ENCODE measurements at places on chromosomes 4 and X. TPM values are rescaled to one million over a fixed set of nuclear protein-coding genes. Genes with fewer than 3 reads are reported as not detected.

Gene DRP2
- total RNA-seq: 0.23 TPM

DNA sequence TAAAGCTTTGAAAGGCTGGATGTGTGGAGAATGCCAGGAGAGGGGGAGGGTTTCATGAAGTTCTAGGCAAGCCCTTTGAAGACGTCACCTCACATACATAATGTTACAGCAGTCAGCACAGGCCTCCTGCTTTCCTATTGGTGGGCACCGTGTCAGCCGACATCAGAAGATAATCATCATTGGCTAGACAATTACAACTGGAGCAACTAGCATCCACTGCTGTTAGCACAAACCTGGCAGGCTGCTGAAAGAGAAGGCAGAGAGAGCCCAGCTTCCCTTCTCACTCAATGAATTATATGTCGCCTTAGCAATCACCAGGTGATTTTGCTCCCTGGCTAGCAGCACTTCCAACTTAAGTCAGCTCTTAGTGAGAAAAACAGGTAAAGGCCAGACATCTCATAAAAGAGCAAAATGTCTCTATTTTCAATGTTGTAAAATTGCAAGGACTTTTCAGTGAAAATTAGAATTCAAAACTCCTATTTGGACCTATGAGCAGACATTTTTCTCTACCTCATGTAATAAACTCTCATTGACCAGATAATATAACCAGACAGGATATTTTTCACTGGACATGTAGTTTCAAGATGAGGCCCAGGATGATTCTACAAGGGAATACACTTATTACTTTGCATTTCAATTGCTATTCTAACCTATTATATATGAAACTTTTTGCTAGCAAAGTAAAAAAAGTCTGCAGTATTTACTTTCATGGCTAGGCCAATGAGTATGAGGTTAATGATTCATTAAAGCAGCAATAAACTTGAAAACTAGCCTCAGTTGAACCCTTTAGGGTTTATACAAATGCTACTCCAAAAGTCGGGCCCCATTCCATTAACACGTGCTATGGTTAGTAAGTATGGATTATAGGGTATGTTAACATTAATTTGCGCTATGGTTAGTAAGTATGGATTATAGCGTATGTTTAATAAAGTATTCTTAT, 4.3 kb downstream of the ELOVL6 start:
- H3K36me3 ChIP-seq: no peaks in the 10 kb centered on the region
- H3K27ac ChIP-seq: peak overlapping the region; percentile 92
- no peak for DNase-seq
- peaks cover 33% of the 10 kb centered on the region for H3K4me1 ChIP-seq
- peak overlapping the region; percentile 6 for H3K4me3 ChIP-seq

GRCh38 chrX:13387666-13388494, 68.0 kb upstream of the ATXN3L start:
- peak overlapping the region; percentile 68 for H3K27ac ChIP-seq
- H3K4me3 ChIP-seq: no peak overlapping the region
- H3K4me1 ChIP-seq: peaks cover 45% of the 10 kb centered on the region
- peaks cover 5% of the 10 kb centered on the region for H3K36me3 ChIP-seq
- no peaks in the 10 kb centered on the region for H3K27me3 ChIP-seq

GRCh38 chrX:111560801-111561200, 49.4 kb downstream of the SERTM2 start:
- no peak overlapping the region for H3K27ac ChIP-seq
- peaks cover 6% of the 10 kb centered on the region for H3K27me3 ChIP-seq
- H3K4me1 ChIP-seq: no peaks in the 10 kb centered on the region
- no peak for DNase-seq

GRCh38 chrX:115408771-115409400, 119.4 kb downstream of the LUZP4 start:
- DNase-seq: no peak
- no peak overlapping the region for H3K27ac ChIP-seq
- H3K4me3 ChIP-seq: no peak overlapping the region
- H3K36me3 ChIP-seq: no peaks in the 10 kb centered on the region
- H3K27me3 ChIP-seq: no peaks in the 10 kb centered on the region

DNA sequence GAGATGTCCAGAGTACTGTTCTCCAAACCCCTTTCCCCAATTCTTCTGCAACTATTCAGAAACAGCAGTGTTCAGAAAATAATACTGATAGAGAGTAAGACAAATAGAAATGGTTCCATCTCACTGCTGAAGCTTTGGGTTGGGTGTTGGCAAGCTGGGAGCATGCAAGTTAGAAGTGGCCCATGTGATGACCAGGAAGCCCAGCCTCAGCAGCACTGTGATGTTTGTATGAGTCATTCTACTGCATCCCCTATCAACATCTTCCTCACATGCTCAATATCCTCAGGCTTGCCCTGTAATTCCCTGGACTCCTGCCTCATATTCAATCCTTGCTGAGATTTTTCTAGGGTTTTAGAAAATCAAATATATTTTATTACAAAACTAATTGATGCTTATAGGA, 96.5 kb downstream of the CHRDL1 start:
- DNase-seq: no peak
- no peak overlapping the region for H3K4me3 ChIP-seq
- no peaks in the 10 kb centered on the region for H3K4me1 ChIP-seq
- peaks cover 3% of the 10 kb centered on the region for H3K27me3 ChIP-seq
- H3K27ac ChIP-seq: no peak overlapping the region
- no peaks in the 10 kb centered on the region for H3K36me3 ChIP-seq

DNA sequence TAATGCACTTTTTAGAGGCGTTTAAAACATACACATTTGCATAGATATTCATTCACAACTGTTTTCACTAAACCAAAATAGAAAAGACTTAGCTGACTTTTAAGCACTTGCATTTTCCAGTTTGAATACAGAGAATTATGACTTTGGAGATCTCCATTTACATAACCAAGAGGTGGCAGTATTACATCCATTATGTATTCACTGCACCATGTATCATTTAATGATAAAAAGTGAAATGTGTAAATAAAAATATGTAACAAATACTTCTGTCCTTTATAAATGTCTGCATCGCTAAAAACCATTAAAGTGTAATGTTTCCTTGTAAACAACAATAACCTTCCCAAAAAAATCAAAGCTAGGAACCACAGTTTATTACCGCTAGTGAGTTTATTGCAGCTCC, 413.2 kb downstream of the FGF13 start:
- H3K27ac ChIP-seq: no peak overlapping the region
- DNase-seq: no peak
- H3K27me3 ChIP-seq: no peaks in the 10 kb centered on the region
- no peak overlapping the region for H3K4me3 ChIP-seq
- no peaks in the 10 kb centered on the region for H3K36me3 ChIP-seq
- H3K4me1 ChIP-seq: no peaks in the 10 kb centered on the region

GRCh38 chrX:20309806-20310205, 43.1 kb upstream of the RPS6KA3 start:
- H3K4me3 ChIP-seq: no peak overlapping the region
- no peaks in the 10 kb centered on the region for H3K27me3 ChIP-seq
- H3K4me1 ChIP-seq: peaks cover 15% of the 10 kb centered on the region
- no peaks in the 10 kb centered on the region for H3K36me3 ChIP-seq
- peak overlapping the region; percentile 17 for H3K27ac ChIP-seq

Gene AFM
- total RNA-seq: not detected

Gene POU3F4
- not detected for total RNA-seq

DNA sequence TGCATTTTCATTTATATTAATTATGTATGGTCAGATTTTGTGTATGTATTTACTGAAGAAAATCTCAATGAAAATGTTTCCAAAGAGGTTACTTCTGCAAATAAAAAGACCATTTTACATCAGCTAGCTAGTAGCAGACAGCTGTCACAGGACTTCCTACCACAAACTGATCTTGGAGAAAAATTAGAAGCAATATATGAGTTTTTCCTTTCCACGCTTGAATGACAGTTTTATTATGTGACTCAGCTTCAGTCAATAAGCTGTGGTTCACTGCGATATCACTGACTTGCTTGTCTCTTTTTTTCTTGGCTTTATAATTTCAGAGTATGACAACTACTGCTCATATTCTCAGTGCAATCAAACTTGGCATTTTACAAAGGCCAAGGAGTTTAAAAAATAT, 787.4 kb upstream of the GALNTL6 start:
- DNase-seq: no peak
- H3K4me1 ChIP-seq: no peaks in the 10 kb centered on the region
- H3K27me3 ChIP-seq: no peaks in the 10 kb centered on the region
- no peak overlapping the region for H3K4me3 ChIP-seq
- H3K27ac ChIP-seq: no peak overlapping the region

Data from chondrocyte (in vitro differentiated cells).